ENCODE measurements at places on chromosomes 3 and 15.

DNA sequence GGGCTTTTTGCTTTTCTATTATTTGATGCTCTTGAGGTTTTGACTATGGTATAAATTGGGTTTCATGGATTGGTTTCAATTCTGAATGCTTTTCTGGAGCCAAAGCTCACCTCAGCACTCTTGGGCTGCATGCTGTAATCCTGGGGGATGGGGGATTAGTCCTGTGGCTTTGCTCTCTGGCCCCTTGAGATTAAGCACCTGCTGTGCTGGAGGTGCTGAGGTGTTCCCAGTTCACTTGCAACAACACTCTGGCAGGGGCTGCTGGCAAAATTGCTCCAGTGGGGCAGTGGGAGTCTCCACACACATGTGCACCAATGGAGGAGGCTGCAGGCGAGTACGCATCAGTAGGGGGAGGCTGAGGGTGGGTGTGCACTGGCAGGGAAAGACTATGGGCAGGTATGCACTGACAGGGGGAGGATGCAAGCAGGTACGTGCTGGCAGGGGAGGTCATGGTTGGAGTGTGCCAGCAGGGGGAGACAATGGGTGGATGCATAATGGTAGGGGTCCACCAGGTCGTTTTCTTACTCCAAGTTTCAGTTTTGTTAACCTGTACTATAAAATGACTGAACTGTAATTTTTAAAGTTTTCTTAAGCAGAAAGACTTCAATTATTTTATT lies 489.2 kb downstream of the FGF12 start:
- no peak for DNase-seq

- no peak for DNase-seq
Measured at GRCh38 chr3:107409365-107409764, 32.1 kb downstream of the CCDC54 start.

- no peak for DNase-seq
Measured at GRCh38 chr3:46289966-46290365, 47.7 kb downstream of the CCR3 start.

DNA sequence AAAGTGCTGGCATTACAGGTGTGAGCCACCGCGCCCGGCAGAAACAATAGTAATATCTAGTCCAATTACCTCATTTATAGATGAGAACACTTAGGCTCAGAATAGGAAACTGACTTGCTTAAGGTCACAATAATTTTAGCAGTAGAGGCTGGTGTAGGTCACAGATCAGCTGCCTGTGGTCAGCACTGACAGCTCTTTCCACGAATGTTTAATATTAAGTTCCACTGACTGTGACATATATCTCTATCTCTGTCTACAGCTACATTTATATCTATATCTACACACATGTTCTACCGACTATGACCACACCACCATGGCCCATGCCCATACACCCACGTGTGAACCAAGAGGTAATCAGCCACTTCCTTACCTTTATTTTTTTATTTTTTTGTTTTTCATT lies 40.2 kb upstream of the DLG1 start:
- no peak for DNase-seq

DNA sequence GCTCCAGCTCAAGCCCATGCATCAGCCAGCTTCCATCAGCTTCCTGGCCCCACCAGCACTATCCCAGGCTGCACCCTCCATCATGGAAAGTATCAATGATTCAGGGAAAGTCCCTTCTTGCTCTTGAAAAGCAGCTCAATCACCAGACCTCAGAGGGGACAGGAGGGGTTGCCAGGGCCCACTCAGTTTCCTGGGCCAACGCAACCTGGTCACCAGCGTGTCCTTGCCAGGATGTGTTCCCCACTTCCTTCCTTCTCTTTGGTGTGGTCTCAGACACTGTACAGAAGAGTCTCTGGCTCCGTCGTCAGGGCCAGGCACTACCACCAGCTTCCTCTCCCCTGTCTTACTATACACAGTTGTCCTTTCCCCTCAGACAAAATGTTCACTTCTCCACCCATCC lies 3.0 kb downstream of the HDC start:
- DNase-seq: no peak

DNA sequence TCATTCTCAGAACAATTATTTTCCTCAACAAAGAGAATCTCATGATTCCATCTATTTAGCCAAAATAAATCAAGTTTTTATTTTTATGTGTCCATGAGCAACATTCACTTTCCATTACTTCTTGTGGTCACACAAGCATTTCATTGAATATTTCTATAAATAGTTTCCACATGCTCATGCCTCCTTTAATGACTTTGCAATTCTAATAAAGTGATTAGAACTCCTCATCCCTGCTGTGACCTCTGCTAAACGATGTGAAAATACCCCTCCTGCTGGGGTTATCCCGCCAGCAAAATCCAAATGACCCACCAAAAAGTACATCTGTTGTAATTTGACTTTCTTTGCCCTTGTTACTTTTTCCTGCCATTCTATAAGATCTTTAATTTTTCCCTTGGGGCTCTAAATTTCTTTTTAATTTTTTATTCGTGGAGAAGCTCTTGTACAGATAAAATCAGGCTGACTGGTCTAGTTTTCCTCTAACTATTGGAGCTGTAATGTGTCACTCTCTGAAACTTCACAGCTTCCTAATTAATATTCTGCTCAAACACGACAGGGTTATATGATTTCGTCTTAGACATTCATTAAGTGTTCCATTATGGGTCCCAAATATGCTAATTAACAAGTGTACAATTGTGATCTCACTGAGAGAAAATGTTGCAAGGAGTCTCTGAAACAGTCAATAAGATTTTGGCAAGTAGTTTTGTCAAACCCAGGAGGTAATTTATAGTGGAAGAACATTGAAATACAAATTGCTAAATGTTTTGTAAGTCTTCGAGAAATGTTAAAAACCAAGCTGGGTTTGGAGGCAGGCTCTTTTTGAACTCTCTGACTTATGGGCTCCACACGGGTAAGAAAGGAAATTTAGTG lies 533.1 kb upstream of the NAALADL2 start:
- peak; percentile 74 for DNase-seq

DNA sequence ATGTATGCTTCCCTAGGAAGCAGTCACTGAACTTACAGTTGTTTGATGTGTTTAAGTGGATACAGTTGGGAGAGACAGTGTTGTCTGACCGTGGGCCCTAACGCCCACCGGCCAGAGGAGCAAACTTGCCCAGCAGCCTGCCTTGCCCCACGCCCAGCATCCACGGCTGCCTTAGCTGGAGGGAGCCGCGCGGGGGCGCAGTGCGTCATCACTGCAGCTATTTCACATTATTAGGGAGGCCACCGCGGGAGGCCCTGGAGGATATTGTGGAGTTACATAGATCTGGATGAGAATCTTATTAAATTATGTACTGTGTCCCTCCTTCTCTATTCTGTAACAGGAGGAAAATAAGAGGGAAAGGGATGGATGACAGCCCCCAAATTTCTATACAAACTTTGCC lies 267.2 kb downstream of the GABRG3 start:
- no peak for DNase-seq

DNA sequence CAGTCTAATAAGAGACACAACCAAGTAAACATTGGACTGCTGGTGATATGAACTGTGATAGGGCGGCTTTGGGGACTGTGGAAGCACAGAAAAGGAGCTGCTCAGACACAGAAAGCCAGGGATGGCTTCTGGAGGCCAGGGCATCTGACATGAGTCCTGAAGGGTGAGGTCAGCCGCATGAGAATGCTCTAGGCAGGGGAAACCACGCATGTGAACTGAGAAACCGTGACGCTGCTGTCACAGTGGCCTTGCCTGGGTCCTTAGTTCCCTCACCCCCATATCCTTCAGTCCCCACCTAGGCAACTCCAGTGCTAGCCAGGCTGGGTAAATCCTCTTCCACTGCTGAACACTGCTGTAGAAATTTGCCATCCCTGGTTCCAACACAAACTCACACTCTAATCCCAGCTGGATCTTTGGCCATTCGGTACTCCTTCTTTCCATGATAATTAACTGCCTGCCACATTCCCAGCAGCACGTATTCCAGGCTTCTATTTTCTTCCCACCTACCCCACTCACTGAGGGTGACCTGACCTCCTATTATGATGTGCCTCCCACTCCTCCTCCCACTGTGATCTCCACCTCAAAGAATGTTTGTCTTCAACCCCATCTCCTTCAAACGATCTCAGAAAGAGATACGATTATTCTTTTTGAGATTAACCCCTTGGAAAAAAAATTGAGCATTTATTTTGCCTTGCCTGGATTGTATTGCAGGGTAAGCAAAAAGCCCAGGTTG lies 31.4 kb downstream of the CRYGS start:
- no peak for DNase-seq

DNA sequence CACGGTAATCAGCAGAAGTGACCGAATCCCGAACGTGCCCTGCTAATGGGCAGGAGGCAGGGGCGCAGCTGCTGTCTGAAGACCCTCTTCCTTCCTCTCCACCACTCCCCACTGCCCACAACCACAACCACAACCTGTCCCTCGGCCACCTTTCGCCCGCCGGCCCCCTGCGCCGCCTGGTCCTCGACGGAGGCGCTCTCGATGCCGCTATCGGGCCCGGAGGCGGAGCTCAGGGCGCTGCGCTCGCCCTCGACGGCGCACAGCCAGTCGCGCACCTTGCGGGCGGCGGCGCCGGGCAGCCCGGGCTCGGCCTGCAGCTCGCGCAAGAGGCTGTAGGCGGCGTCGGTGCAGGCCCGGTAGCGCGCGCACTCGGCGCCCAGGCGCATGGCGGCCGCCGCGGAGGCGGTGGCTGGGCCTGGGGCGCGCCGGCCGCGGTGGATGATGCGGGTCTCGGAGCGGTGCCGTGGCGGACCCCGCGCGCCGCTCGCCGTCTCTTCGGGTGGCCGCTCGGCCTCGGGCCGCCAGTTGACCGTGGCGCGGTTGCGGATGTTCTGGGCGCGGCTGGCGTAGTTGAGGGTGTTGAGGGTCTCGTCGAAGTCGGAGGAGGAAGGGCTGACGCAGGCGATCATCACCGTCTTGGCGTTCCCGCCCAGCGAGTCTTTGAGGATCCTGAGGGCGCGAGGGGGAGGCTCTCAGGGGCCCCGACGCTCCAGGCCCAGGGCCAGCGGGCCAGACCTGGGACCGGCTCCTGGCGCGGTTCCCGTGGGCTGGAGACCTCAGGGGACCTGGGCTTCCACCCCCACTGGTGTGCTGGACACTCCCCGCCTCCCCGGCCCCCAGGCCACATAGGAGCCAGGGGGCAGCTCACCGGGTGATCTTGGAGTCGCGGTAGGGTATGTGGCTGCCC lies 6.9 kb downstream of the KIF7 start:
- no peak for DNase-seq

DNA sequence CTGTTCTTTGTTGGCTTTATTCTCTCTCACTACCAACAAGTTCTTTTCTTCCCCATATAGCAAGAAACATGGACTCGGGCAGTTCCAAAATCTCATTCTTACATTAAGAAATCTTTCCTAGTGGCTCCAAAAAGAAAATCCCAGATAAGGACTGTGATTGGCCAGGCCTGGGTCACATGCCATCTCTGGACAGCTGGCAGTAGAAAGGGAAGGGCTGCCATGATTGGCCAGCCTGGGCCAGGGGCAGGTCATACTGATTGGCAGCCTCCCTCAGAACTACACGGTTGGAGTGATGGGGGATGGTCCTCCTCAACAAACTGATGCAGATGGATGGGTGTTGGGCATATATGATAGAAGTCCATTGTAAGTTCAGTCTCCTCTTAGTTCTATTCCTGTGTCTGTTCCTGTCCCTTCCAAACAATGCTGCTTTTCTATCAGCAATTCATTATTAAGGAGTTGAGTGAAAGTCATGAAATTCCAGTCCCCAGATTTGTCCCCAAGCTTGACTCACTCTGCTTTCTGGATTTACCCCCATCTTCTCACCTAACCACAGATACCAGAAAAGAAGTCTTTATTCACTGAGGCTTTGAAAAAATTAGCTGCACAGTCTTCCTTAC lies 175.5 kb downstream of the ATG7 start:
- no peak for DNase-seq

DNA sequence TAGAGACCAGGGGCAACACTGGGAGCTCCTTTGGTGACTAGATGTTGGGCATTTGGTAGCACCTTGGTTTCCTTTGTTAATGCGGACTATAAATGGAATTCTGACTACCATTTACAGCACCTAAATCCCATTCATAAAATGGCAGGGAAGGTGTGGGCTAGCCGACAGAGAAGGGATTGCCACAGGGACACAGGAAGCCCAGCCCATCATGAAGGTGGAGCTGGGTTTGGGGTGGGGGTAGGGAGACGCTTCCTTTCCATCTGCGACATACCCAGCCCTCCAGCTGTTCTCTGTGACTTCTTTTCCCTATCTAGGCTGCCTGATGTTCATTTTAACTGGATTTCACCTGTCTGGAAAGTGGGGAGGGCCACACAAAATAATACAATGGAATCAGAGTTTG lies 21.0 kb downstream of the ABHD2 start:
- DNase-seq: no peak

GRCh38 chr3:129605922-129606635 lies 397 bp downstream of the PLXND1 start:
- peak; percentile 43 for DNase-seq

GRCh38 chr3:84959470-84960271 lies 882 bp downstream of the CADM2 start:
- DNase-seq: no peak

- DNase-seq: no peak
Measured at GRCh38 chr3:60147249-60147950, 1097.6 kb upstream of the CFAP20DC start.

DNA sequence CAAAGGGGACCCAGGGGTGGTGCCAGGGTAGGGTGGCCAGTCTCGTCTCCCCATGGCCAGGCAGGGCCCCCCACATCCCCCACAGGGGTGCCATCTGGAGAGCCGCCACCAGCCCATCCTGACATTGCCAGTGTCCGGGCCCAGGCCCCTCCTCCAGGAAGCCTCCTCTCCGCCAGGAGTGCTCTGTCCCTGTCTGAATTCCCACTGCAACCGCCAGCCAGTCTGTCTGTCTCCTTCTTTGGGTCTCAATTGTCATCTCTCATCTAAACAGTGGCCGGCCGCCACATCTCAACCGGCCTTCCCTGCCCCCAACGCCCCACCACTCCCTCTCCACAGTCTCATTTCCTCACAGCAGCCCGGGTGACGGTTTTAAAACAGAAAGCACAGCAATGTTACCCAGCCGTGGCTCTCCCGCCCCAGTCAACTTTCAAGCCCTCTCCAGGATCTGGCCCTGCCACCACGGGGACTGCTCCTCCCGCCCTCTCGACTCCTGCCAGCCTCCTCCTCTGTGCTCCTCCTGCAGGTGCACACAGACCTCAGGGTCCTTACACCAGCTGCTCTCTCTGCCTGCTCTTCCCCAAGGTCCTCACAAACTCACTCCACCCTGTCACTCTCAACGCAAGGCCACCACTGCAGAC lies 57.0 kb downstream of the IQSEC1 start:
- DNase-seq: no peak

- no peak for DNase-seq
Measured at GRCh38 chr3:105505170-105505569, 138.5 kb downstream of the ALCAM start.

GRCh38 chr3:52399131-52399530 lies 45.8 kb downstream of the SEMA3G start:
- DNase-seq: no peak
